ENCODE measurements at places on chromosomes 7 and 10. TPM values are rescaled to one million over a fixed set of nuclear protein-coding genes. Genes with fewer than 3 reads are reported as not detected.

The FBXL13 gene
- 1.1 TPM for total RNA-seq

The SSBP1 gene
- total RNA-seq = 123 TPM

The SHH gene
- total RNA-seq = not detected

The SHOC2 gene
- 98.3 TPM for total RNA-seq

The UMAD1 gene
- total RNA-seq = 5.2 TPM

DNA sequence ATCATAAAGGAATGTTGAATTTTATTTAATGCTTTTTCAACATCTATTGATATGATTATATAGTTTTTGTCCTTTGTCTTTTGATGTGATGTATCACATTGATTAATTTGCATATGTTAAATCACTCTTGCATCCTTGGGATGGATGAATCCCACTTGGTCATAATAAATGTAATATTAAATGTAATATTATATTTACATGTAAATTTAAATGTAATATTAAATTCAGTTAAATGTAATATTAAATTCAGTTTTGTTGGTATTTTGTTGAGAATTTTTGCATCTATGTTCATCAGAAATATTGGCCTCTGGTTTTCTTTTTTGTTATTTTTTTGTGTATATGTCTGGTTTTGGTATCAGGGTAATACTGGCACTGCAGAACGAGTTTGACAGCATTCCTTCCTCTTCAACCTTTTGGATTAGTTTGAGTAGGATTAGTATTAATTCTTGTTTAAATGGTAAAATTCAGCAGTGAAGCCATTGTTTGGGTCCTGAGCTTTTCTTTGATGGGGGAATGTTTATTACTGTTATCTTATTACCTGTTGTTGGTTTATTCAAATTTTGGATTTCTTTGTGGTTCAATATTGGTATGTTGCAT lies 37.8 kb downstream of the ABCA13 start:
- no peak for DNase-seq
- H3K4me3 ChIP-seq = no peak overlapping the region
- no peaks in the 10 kb centered on the region for H3K4me1 ChIP-seq
- H3K27me3 ChIP-seq = no peaks in the 10 kb centered on the region
- no peak overlapping the region for H3K27ac ChIP-seq
- H3K36me3 ChIP-seq = peaks cover under 1% of the 10 kb centered on the region

GRCh38 chr10:74329873-74330272 lies 178.9 kb downstream of the ADK start:
- no peak overlapping the region for H3K4me3 ChIP-seq
- no peaks in the 10 kb centered on the region for H3K4me1 ChIP-seq
- H3K27me3 ChIP-seq = no peaks in the 10 kb centered on the region

- H3K27me3 ChIP-seq = no peaks in the 10 kb centered on the region
- DNase-seq = no peak
- no peak overlapping the region for H3K4me3 ChIP-seq
- H3K4me1 ChIP-seq = no peaks in the 10 kb centered on the region
These were observed 144.2 kb upstream of the GLI3 start for GRCh38 chr7:42381161-42381560.

GRCh38 chr10:132477398-132478340 lies 59.9 kb upstream of the INPP5A start:
- H3K4me3 ChIP-seq = no peak overlapping the region
- H3K4me1 ChIP-seq = no peaks in the 10 kb centered on the region
- H3K36me3 ChIP-seq = no peaks in the 10 kb centered on the region
- peaks cover 4% of the 10 kb centered on the region for H3K27me3 ChIP-seq
- H3K27ac ChIP-seq = no peak overlapping the region

DNA sequence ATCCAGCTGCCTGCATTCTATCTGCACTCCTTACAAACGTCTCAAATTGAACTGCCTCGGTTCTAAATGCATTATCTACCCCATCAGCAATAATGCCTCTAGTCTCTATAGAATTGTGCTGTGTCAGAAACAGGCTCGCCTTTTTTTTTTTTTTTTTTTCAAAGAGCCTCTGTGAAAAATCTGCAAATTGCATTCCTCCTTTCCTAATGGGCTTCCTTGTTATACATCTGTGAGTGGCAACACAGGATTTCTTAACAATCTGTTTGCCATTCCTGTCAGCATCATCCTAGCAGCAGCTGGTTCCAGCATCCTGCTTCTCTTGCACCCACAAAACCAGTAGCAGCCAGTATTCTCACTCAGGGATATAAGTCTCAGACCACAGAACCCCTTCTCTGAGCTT lies 413.5 kb upstream of the SEMA3D start:
- H3K4me3 ChIP-seq = peak overlapping the region; percentile 31
- peak; percentile 21 for DNase-seq
- peak overlapping the region; percentile 97 for H3K27ac ChIP-seq
- no peaks in the 10 kb centered on the region for H3K36me3 ChIP-seq
- peaks cover 40% of the 10 kb centered on the region for H3K4me1 ChIP-seq
- H3K27me3 ChIP-seq = no peaks in the 10 kb centered on the region

GRCh38 chr7:111199643-111200042 lies 108.7 kb downstream of the LRRN3 start:
- H3K4me1 ChIP-seq = no peaks in the 10 kb centered on the region
- H3K36me3 ChIP-seq = no peaks in the 10 kb centered on the region
- no peak overlapping the region for H3K4me3 ChIP-seq
- no peak for DNase-seq
- H3K27me3 ChIP-seq = no peaks in the 10 kb centered on the region

DNA sequence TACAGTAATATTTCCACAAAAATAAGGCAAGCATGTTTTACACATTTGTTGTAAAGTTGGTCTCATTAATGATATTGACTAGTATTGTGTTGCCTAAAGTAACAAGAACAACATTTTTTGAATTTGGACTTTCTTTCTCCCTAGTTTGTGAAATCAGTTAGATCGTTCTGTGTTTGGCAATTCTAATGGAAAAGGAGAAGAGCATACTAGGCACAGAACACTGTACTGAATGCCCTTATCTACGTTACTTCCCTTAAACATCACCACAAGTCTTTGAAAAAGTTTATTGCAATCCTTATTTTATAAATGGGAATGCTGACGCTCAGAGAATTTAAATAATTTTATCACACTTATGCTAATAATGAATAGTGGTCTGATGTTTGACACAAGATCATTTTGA lies 372.2 kb downstream of the EXOC4 start:
- H3K27ac ChIP-seq = no peak overlapping the region
- H3K27me3 ChIP-seq = peaks cover 2% of the 10 kb centered on the region
- H3K36me3 ChIP-seq = no peaks in the 10 kb centered on the region
- H3K4me1 ChIP-seq = peaks cover 4% of the 10 kb centered on the region

DNA sequence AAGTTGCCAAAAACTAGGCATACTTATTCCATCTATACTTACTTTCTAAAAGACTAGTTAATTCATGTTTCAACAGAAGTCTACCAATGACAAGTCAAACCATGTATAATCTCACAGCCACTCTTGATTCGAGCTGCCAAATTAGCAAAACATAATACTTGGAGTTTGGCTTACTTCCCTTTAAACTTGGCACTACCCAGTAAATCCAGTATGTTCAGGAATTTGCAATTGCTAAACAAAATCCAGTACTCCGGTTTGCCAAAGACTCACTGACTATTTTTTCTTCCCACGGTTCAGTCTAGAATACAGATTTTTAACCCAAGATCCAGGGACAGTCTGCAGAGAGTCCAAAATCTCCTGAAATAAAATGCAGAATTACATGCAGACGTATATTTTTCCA lies 4.6 kb downstream of the OAT start:
- DNase-seq = no peak
- no peak overlapping the region for H3K4me3 ChIP-seq
- H3K27ac ChIP-seq = no peak overlapping the region
- no peaks in the 10 kb centered on the region for H3K4me1 ChIP-seq
- H3K27me3 ChIP-seq = no peaks in the 10 kb centered on the region
- H3K36me3 ChIP-seq = no peaks in the 10 kb centered on the region

DNA sequence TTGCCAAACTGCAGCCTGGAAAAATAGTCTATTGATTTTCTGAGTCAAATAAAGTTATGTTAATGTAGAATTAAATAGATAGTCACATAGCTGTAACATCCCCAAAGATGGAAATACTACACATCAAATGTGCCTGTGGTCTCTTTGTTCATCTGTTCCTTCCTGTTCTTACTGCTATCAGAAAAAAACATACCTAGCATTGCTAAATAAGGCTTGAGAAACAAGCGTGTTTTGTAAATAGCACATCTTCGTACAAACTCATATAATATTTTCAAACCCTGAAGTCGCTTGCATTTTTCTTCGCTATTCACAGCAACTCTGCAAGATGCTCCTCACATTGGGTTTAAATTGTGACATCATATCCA lies 116.1 kb downstream of the KLF6 start:
- H3K4me3 ChIP-seq = no peak overlapping the region
- no peak overlapping the region for H3K27ac ChIP-seq
- H3K36me3 ChIP-seq = no peaks in the 10 kb centered on the region
- H3K4me1 ChIP-seq = peaks cover 6% of the 10 kb centered on the region

DNA sequence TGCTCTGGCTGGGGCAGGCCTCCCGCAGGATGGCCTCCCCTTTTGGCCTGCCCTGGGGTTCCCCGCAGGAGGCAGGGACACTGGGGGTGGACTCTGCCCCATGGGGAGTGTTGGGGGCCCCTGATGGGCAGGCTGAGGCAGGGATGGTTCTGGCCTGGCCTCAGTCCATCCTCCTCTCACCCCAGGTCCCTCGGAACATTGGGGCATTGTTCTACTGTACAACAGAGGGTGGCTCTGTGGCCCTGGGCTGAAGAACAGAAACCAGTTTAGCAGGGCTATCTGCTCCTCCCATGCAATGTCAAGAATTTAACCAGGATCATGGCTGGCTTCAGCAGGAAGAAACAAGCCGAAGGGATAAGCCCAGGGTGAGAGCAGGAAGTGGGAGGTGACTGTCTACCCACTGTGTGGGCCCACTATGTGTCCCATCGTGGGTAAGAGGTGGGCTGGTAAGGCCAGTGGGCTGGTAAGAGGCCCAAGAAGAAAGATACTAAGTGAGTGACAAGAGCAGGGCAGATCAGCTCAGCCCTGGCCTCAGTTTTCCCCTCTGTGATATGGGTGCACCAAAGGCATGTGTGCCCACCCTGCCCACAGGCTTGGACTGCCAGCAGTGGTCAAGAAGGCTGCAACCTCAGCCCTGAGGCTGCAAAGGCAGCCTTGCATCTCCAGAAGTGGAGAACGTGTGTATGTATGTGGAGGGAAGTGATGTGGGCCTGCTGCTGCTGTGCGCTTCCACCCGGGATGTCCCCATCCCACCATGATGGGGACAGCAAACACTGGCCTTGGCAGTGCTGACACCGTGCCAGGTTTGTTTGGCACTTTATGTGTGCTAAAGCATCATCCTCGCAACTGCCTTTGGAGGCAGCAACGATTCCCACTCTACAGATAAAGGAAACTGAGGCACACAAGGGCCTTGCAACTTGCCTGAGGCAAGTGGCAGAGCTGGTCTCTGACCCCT lies 138.9 kb downstream of the SH3PXD2A start:
- H3K27me3 ChIP-seq = peaks cover under 1% of the 10 kb centered on the region
- DNase-seq = no peak
- no peak overlapping the region for H3K27ac ChIP-seq
- no peak overlapping the region for H3K4me3 ChIP-seq
- H3K4me1 ChIP-seq = peaks cover 16% of the 10 kb centered on the region

DNA sequence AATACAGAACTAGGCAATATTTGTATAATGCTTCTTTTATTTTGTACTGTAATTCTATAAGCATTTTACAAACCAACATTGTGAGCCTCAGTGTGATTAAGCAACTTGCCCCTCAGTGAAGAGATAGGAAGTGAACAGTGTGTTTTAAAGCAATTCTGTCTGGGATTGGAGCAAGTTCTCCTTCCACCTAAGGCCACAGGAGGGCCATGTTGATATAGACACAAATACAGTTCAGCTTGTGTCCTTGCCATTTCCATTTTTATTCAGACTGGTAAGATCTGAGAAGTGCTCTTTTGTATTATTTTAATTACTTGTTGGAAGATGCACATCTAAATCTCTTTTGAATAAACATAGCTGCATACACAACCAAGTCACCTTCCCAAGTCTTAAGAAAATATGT lies 416.3 kb upstream of the COBL start:
- H3K4me3 ChIP-seq = no peak overlapping the region
- H3K36me3 ChIP-seq = peaks cover 17% of the 10 kb centered on the region
- no peak for DNase-seq
- H3K27ac ChIP-seq = no peak overlapping the region

- H3K4me3 ChIP-seq = no peak overlapping the region
- no peak overlapping the region for H3K27ac ChIP-seq
- H3K4me1 ChIP-seq = no peaks in the 10 kb centered on the region
- no peaks in the 10 kb centered on the region for H3K36me3 ChIP-seq
- no peaks in the 10 kb centered on the region for H3K27me3 ChIP-seq
These were observed 59.8 kb downstream of the DNAJC1 start for GRCh38 chr10:21943633-21944265.

- H3K36me3 ChIP-seq = peaks cover 4% of the 10 kb centered on the region
These were observed 425.4 kb downstream of the RPS24 start for GRCh38 chr10:78458983-78459638.

DNA sequence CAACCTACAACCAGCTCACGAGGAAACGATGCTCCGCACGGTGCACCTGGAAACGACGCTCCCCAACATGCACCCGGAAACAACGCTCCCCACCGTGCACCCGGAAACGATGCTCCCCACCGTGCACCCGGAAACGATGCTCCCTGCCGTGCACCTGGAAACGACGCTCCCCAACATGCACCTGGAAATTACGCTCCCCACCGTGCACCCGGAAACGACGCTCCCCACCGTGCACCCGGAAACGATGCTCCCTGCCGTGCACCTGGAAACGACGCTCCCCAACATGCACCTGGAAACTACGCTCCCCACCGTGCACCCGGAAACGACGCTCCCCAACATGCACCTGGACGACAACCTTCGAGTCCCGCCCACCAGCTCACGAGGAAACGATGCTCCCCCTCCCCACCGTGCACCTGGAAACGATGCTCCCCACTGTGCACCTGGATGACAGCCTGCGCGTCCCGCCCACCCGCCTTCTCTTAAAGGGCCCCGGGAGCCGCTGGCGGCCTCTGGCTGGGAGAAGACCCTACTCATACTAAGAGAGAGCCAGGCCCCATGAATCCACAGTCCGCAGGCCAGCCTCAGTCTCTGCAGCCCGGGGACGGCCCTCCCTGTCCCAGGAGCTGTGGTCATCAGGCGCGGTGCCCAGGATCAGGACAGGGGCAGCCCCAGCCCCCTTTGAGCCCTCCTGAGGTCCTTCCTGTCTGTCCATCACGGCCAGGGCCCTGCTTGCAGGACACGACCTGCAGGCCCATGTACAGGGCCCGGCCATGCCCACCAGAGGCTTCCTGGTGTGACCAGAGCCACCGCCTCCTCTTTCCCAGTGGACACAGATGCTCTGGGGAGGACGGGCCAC lies 98.3 kb downstream of the PDGFA start:
- no peak overlapping the region for H3K4me3 ChIP-seq
- H3K36me3 ChIP-seq = peaks cover 8% of the 10 kb centered on the region
- H3K27me3 ChIP-seq = peaks cover 2% of the 10 kb centered on the region
- DNase-seq = no peak

- DNase-seq = no peak
- H3K4me1 ChIP-seq = peaks cover 6% of the 10 kb centered on the region
- peaks cover 5% of the 10 kb centered on the region for H3K27me3 ChIP-seq
- H3K27ac ChIP-seq = peak overlapping the region; percentile 95
- H3K36me3 ChIP-seq = no peaks in the 10 kb centered on the region
These were observed 1.2 kb downstream of the EZH2 start for GRCh38 chr7:148882841-148883265.

- peaks cover 2% of the 10 kb centered on the region for H3K27me3 ChIP-seq
- H3K27ac ChIP-seq = no peak overlapping the region
- H3K4me3 ChIP-seq = no peak overlapping the region
- H3K4me1 ChIP-seq = peaks cover 1% of the 10 kb centered on the region
- DNase-seq = no peak
These were observed 93.8 kb downstream of the MAP3K8 start for GRCh38 chr10:30527623-30528428.

GRCh38 chr7:68107968-68108367 lies 1111.3 kb downstream of the TYW1 start:
- peaks cover 3% of the 10 kb centered on the region for H3K4me1 ChIP-seq
- H3K36me3 ChIP-seq = no peaks in the 10 kb centered on the region
- H3K27ac ChIP-seq = no peak overlapping the region
- H3K4me3 ChIP-seq = no peak overlapping the region
- peaks cover 2% of the 10 kb centered on the region for H3K27me3 ChIP-seq

Data from glutamatergic neuron (in vitro differentiated cells).